ENCODE measurements at places on chromosomes 11 and 22.

DNA sequence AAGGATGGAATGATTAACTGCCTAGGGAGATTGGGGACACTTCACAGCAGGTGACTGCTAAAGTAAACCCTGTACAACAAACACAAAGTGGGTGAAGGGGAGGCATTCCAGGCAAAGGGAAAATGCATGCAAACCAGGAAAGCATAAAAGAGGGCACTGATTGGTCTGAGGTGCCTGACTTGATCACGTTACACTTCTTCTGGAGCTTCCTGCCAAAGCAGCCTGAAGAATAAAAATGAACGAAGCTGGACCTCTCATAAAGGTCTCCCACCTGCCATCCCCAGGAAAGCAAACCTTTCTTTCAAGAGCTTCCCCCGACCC, 46.7 kb upstream of the SCUBE2 start:
- no peak for DNase-seq

DNA sequence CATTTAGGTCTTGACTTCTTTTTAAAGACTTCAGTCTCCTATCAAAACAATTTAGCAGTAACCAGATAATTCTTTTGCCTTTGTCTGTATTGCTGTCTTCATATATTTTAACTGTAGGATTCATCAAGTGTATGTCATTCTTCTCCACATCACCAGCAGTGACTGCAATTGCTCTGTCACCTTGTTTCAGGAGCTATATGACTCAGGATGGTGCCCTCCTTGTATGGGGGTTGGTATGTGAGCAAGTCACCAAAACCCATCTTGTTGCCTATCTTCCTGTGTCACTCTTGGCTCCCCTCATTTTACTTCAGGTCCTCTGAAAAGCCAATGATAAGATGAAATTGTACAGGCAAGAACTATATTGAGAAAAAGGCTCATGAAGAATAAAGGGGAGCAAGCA, 256.9 kb upstream of the LUZP2 start:
- DNase-seq = no peak

DNA sequence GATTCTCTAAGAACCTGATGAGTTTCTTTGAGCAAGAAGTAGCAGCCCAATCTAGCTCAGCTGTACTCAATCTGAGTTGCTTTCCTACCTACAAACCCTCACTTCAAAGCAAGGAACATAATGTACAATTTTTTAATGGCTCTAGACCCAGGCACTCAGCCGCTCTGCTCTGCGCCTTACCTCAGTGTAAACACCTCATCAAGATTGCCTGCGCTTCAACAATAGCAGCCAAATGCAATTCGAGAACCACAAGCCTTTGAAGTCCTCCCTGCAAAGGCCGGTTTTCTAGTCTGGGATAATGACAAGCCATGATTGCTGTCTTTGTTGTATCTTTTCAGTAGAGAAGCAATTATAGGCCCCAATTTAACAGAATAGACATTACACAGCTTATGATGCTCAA, 38.0 kb downstream of the JHY start:
- no peak for DNase-seq

DNA sequence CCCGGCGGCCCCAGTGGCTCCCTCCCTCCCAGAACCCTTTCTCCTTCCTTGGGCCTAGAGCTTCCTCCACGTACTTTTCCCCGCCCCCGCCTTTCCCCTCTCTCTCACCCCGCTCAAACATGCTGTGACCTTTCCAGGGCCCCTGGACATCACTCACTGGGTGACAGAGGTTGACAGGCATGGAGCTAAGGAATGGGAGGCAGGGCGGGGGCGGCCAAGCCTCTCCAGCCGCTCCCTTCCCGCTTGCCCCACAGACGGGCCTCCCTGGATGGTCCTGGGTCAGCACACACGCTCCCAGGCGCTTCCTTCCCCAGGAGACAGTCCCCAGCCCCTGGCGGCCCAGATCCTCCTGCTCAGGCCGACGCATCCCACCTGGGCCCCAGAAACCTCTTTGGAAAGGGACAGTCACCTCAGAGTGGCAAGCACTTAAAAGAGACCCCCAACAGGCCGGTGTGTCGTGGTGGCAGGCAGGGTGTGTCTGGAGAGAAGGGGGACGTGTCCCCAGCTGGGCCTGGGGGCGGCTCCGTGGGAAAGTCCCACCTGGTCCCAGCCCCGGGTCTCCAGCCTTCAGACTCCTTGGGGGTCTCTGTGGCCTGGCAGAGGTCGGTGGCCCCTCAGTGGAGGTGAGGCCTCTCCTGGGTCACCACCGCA, 8.8 kb downstream of the H19 start:
- DNase-seq = no peak

GRCh38 chr11:60985991-60986915, 14.8 kb downstream of the CD6 start:
- peak; percentile 98 for DNase-seq

GRCh38 chr11:35160246-35160824, 21.4 kb downstream of the CD44 start:
- DNase-seq = peak; percentile 60

DNA sequence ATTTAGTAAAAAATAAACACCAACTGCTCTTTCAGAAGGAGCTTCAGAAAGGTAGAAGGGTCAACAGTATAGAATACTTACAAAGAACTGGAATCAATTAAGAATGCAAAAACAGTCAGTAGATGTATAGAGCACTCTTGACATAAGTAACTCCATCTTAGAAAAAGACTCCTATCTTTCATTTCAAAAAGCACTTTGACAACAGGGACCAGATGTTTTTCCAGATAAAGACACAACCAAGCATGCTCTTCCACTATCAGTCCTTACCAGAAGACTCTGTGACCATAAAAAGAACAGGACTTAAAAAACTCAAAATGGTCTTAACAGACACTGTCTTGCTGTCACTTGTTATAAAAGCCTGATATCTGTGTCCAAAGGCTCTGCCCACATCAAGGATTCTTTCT, 5.2 kb downstream of the SLC25A17 start:
- no peak for DNase-seq

DNA sequence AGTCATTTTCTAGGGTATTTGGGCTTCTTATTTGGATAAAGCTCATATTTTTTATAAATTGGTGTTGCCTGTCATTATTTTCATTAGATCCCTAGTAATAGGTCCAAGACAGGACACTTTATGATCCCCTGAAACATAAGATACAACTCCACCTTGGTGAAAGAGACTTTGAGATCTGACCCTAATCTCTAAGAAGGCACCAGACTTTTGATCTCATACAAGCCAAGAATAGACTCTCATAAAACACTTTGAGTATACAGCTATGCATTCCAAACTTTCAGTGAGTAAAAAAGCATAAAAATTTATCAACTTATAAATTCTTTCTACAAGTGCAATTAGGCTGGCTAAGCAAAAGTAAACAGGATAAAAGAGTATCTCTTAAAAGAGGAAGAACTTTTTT, 451.2 kb downstream of the MN1 start:
- DNase-seq = no peak

- no peak for DNase-seq
Observed at GRCh38 chr11:121727942-121728341, 275.2 kb upstream of the SORL1-AS1 start.

DNA sequence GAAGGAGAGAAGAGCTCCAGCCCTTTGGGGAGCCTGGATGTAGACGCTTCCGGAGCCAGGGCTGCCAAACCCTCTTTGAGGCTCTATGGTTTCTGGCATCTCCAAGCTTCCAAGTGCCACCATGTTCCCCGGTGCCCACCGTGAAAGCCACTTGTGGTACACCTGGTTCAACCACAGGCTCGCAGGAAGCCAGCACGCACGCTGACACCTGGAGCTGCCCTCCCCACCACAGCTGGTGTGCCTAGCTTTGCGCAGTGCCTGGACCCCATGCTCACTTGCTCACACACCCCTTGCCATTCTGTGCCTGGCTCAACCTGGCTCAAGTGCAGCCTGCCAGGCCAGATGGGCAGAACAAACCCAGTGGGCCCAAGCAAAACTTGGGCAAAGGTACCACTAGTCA, 831.4 kb downstream of the DLG2 start:
- DNase-seq = no peak

DNA sequence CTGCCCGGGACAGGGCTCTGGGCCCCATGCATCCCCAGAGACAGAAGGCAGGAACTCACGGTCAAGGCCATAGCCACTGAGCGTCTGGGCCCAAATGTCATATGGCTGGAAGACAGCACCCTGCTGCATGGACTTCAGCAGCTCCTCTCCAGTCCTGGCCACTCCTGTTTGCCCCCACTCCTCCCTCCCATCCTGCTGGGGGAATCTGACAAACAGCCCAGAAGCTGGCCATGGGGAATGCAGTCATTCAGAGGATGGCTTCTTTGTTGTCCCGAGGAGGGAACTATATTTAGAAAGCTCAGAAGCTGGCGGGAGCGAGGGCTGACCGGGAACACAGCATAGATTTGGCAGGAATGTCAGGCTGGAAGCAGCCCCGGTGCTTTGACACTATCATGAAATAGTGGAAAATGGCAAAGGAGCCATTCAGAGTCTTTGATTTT, 35.0 kb downstream of the DKK3 start:
- DNase-seq = no peak

GRCh38 chr11:128785141-128785540, 82.0 kb downstream of the KCNJ1 start:
- no peak for DNase-seq

GRCh38 chr22:46726066-46726985, 11.7 kb downstream of the CERK start:
- DNase-seq = no peak

DNA sequence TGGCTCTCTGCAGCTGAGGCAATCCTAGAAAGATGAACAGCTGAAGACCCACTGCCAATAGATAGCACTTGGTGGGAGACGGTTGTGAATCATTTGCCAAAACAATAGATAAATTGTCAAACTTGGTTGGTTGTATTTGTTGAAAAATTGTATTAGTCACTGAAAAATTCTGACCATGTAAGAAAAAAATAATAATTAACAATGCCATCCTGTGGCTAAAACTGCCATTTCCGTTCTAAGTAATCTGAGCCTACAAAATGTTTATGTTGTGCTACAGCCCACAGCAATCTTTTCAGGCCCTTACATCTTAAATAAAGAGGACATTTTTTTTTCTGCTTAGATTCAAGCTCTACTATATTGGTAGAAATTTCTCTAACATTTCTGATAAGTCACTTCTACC, 103.2 kb upstream of the ANO3 start:
- DNase-seq = no peak

DNA sequence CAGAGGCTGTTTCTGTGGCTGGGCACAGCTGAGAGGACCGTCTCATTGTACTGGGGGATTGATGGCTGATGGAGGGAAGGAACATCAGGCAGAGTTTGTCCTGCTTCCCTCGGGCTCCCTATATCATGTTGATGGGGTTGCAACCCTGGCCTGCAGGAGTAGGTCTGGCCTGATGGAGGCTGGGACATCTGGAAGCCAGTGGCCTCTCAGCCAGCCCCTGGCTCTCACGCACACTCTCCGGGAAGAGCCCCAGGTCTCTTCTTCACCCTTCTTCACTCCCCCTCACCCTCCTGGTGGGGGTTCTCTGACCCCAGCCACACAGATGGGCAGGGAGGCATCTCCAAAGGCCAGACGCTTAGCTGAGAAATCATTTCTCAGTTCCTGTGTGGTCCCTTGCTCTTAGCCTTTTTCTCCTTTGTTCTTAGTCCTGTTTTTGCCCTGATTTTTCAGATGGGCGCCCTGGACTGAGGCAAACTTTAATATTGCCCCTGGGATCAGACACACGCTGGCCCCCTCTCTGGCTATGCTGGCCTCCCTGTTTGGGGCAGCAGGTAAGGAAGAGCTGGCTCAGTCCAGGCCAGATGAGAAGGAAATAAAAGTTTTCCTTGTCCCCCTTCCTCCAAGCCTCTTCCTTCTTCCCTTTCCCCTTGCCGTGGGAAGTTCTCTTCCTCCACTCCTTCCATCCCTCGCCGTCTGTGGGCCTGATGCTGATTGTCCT, 13.9 kb upstream of the ANO1 start:
- DNase-seq = no peak

- no peak for DNase-seq
Observed at GRCh38 chr11:20854215-20854955, 185.0 kb downstream of the NELL1 start.

DNA sequence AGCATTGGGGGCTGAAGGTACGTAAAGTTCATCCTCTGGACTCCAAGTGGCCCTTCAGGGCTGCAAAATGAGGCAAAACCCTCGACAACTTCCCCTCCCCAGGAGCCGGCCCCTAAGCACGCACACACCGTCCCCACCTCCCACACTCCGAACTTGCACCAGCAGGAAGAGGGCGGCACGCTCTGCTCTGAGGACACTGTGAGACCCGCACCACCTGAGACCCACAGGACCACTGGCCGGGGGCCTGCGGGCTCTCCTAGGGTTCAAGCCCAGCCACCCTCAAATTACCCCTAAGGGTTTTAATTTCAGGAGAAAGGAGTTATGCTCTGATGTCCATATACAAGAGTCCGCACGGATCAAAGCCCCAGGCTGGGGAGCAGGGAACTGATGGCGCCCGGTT, 49.7 kb upstream of the BID start:
- no peak for DNase-seq

DNA sequence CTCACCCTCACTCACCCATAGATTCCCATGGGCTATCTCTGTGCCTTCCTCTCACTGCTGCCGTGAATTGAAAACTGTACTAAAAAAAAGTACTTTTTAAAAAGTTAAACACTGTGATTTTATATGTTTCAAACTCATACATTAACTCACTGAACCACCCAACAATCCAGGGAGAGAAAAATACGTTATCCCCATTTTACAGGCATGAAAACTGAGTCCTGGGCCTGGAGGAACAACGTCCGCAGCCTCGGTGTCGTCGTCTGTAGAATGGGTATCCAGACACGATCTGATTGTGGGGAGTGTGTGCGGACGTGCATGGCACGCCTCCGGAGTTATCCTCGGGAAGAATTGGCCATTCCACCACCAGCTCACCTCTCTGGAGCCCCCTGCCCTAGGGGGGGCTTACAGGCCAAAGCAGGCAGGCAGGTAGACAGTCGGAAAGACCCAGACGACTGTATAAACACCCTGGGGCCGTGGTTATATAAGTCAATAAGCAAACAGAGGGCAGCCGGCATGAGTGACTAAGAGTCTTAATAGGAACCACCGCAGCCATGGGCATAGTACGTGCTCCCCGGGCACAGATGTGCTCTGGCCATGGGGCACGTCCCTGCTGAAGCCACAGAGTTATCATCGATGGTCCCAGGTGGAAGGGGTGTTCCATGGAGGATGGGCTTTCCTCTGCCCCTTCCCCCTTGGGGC, 7.1 kb upstream of the PDGFB start:
- no peak for DNase-seq

GRCh38 chr11:43819926-43820325, 60.7 kb upstream of the ALKBH3 start:
- no peak for DNase-seq

- no peak for DNase-seq
Observed at GRCh38 chr11:78415338-78415737, 2.3 kb downstream of the GAB2 start.
